ENCODE measurements at places on chromosomes 11 and 22.

DNA sequence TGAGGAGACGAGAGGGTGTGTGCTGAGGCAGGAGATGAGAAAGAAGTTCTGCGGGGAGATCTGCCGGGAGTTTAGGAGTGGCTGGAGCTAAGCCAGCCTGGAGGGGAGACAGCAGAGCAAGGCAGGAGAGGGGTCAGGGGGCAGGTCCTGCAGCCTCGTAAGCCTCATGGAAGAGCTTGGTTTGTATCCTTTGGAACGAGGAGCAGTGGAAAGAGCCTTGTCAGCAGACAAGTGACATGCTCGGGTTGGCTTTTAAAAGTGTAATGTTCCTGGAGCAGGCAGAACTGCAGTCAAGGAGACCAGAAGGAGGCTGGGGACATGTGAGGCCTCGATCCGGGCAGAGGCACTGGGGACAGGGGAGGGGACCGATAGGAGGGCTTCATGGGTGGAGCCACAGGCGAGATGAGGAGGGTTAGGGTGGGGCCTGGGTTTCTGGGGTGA lies 21.4 kb upstream of the TUB start:
- no peak overlapping the region for H3K27ac ChIP-seq
- no peaks in the 10 kb centered on the region for H3K36me3 ChIP-seq
- no peaks in the 10 kb centered on the region for H3K27me3 ChIP-seq
- H3K4me3 ChIP-seq: no peak overlapping the region
- H3K4me1 ChIP-seq: peaks cover 3% of the 10 kb centered on the region

DNA sequence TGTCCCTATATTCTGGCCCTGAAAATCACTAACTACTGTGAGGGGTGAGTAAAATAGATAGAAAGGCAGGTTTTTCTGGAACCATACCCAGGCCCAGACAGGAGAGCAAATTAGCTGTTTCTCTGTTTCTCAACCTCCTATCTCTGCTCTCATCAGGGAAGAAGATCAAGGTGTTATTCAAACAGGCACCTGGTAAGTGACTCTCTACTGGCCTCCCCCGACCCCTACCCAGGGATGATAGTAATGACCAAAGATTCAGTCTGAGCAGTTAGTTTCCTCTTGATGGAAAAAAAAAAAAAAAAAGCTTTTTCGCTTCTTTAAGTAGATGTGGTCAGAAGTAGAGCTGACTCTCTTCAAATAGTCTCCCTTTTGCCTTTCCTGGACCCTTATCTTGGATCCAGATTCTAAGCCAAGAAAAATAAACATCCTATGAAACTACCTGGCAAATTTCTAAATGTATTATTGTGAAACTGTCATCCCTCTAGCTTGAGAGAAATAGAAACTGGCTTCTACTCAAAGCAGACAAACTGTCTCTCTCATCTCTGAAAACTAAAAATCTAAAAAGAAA lies 9.9 kb downstream of the LRRC4C start:
- H3K36me3 ChIP-seq: no peaks in the 10 kb centered on the region
- no peak overlapping the region for H3K27ac ChIP-seq
- no peaks in the 10 kb centered on the region for H3K4me1 ChIP-seq
- DNase-seq: no peak
- no peak overlapping the region for H3K4me3 ChIP-seq

DNA sequence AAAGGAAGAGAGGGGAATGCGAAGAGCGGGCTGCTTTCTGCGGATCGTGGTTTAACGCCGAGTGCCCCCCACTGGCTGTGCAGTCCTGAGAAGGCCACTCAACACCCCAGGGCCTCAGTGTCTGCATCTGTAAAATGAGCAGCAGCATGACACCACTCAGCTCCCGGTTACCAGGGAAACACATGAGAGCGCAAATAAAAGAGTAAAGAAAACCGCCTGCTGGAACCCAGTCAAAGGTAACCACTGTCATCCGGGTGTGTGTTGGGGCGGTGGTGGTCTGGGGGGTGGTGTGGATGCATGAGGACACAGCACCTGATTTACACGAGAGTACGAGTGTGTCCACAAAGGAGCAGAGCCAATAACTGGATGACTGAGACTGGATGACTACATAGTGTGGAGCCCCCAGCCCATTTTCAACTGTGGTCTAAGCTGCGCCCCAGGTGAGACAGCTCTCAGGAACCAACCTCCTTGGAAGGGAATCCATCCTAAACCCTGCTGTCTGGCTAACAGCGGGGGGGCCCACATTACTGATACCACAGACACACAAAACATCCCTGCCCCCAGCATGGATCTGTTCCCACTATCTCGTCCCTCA lies 5.7 kb downstream of the CELSR1 start:
- H3K4me1 ChIP-seq: peaks cover 5% of the 10 kb centered on the region
- H3K27ac ChIP-seq: no peak overlapping the region
- H3K4me3 ChIP-seq: no peak overlapping the region
- no peaks in the 10 kb centered on the region for H3K36me3 ChIP-seq

- H3K27me3 ChIP-seq: no peaks in the 10 kb centered on the region
- H3K4me1 ChIP-seq: no peaks in the 10 kb centered on the region
- no peak overlapping the region for H3K4me3 ChIP-seq
- H3K27ac ChIP-seq: no peak overlapping the region
- H3K36me3 ChIP-seq: no peaks in the 10 kb centered on the region
Measured at GRCh38 chr11:2207773-2208621, 36.4 kb upstream of the TH start.

DNA sequence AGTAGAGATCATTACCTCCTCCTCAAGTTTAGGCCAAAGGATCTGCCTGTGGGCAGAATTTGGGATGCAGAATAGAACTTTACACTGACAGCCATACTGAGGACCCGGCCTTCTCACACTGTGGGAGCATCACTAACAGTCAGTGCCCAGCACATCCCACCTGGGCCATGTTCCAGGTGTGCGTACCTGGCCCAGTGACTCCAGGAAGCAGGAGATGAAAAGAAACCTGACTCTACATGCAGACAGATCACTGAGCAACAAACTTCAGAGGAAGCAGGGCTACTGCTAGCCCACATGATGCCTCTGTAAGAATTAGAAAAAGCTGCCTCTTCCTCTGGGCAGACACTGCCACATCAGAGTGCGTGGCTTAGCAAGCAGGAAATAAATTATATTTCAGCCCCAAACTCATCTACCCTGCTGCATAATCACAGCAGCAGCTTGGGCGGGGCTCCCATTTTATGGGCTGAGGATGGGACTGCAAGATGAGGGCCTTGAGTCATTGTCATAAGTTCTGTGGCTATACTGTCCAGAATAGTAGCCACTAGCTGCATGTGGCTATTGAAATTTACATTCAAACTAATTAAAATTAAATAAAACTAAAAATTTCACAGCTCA lies 6.0 kb upstream of the LMO2 start:
- H3K4me3 ChIP-seq: no peak overlapping the region
- H3K4me1 ChIP-seq: peaks cover 18% of the 10 kb centered on the region
- peaks cover 66% of the 10 kb centered on the region for H3K27me3 ChIP-seq
- no peaks in the 10 kb centered on the region for H3K36me3 ChIP-seq
- H3K27ac ChIP-seq: no peak overlapping the region

- DNase-seq: peak; percentile 12
- peak within 1 kb of the TSS; percentile 81 for H3K4me3 ChIP-seq
- H3K36me3 ChIP-seq: no peaks in the 10 kb centered on the region
- H3K4me1 ChIP-seq: peaks cover 40% of the 10 kb centered on the region
- H3K27ac ChIP-seq: peak within 1 kb of the TSS; percentile 80
Measured at GRCh38 chr22:30606455-30607299, at the start of gene TCN2. TCN2 (plus strand) TSS chr22:30607174; CDS start chr22:30607332, 158 bp downstream.

DNA sequence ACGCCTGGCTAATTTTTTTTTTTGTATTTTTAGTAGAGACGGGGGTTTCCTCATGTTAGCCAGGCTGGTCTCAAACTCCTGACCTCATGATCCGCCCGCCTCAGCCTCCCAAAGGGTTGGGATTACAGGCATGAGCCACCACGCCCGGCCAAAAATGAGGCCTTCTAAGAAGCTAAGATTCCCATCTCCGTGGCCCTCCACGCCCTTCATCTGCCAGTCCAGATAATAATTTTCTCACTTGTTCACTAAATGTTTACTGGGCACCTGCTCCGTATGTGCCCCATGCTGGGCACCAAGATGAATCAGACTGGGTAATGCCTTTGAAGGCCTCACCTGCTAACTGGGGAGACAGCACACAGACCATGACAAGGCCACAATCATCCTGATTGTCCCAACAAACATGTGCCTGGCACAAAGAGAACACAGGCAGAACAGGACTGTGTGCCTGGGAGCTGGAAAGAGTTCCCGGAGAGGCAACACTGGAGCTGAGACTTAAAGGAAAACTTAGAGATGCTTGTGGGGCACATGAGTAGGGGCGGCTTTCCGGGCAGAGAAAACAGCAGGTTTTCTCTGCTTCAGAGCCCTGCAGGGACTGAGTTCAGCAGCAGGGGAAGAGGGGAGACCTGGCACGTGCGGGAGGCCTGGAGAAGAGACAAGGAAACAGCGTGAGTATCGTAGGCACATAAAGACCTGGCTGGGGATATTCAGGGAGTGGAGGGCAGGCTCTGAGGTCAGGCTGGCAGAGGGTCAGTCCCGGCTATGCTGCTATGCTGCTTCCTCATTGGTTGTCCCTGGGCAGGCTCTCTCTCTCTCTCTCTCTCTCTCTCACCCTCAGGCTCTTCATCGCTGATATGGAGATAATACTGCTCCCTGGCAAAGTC lies 2.4 kb downstream of the KIAA0930 start:
- peak overlapping the region; percentile 28 for H3K4me3 ChIP-seq
- no peak overlapping the region for H3K27ac ChIP-seq
- peaks cover 12% of the 10 kb centered on the region for H3K4me1 ChIP-seq
- DNase-seq: no peak

DNA sequence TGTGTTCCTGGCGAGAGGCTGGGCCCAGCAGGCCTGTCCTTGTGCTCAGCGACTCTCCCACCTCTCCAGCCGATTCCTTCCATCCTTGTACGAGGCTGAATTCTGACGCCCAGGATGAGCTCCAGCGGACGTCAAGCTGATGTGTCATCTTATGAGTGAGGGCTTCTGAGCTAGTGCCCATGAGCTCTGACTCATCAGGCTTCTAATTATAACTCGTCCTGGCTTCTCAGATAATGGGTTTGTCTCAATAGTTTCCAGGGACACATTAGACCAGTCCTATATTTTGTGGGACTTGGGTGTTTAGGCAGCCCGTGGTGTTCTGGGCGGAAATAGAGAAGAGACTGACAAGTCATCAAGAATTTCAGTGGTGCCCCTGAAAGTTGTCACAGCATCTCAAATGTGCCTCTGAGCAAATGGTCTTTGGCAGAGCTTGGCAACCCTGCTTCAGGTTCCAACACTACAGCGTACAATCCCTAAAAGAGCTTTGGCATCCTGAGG lies 108.2 kb upstream of the CD44 start:
- H3K27me3 ChIP-seq: peaks cover 17% of the 10 kb centered on the region
- DNase-seq: no peak
- H3K4me3 ChIP-seq: peak overlapping the region; percentile 51
- peaks cover 44% of the 10 kb centered on the region for H3K4me1 ChIP-seq
- H3K36me3 ChIP-seq: peaks cover 4% of the 10 kb centered on the region
- H3K27ac ChIP-seq: peak overlapping the region; percentile 88

DNA sequence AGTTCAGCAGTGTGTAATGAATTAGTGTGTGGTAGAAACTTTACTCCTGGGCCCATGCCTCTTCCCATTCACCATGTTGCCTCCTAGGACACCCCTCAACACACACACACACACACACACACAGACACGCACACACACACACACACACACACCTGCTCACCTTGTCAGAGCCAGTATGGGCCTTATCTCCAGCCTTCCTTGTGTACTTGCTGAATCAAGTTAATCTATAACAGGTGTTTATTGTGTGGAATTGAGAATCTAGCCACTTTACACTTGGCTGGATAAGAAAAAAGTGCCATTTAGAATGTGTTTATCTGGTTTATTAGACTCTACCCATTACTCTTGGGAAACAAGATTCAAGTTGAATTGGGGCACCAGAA lies 14.5 kb upstream of the ZDHHC13 start:
- no peaks in the 10 kb centered on the region for H3K4me1 ChIP-seq
- DNase-seq: no peak
- no peak overlapping the region for H3K27ac ChIP-seq
- H3K4me3 ChIP-seq: no peak overlapping the region

- H3K36me3 ChIP-seq: no peaks in the 10 kb centered on the region
- no peak for DNase-seq
- no peak overlapping the region for H3K4me3 ChIP-seq
- no peaks in the 10 kb centered on the region for H3K4me1 ChIP-seq
- no peak overlapping the region for H3K27ac ChIP-seq
Measured at GRCh38 chr11:126029237-126029636, 33.4 kb downstream of the CDON start.

- no peaks in the 10 kb centered on the region for H3K27me3 ChIP-seq
- H3K27ac ChIP-seq: no peak overlapping the region
- no peak for DNase-seq
- no peaks in the 10 kb centered on the region for H3K36me3 ChIP-seq
- H3K4me3 ChIP-seq: no peak overlapping the region
Measured at GRCh38 chr11:1513326-1514296, 27.0 kb upstream of the MOB2 start.

DNA sequence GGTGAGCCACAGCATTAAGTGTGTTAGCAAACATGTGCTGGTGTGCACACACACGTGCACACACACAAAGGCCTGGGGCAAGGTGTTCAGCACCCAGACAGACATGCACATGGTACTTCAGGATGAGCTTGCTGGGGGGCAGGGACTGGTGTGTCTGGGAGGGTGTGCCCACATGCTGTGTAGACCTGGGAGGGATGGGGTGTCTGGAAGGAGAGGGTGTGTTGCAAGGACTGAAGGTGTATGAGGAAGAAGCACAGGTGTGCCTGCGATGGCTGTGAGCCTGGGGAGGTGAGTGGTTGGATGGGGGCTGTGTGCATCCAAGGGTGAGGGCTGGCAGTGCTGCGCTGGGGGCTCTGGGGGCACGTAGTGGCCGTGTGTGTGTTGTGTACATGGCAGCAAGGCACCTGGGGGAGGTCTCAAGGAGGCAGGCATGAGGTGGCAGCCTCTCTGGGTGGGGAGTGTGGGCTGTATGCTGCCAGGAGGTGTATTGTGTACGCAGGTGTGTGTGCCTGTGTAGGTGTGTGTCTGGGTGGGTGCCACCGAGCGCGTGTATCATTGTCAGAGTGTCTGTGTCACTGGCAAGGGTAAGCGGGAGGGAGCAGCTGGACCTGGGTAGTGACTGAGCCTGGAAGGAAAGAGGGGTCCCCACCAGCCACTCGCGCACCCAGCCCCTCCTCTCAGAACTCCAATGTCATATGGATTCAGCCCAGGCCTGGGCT lies 2.2 kb downstream of the NRXN2 start:
- no peak overlapping the region for H3K4me3 ChIP-seq
- no peak for DNase-seq
